Stimulated activated CD4-positive, alpha-beta T cell treated with anti-CD3 and anti-CD28 coated beads, Interleukin-15, amount 100 ng/mL, for 48 hours (primary cell): ENCODE measurements at places on chromosomes 13 and 19.
A peak's percentile ranks its signal among the peaks of the same experiment; 100 is the strongest.

GRCh38 chr13:44355621-44356020 is 18.0 kb upstream of the SERP2 start:
- no peak for DNase-seq

DNA sequence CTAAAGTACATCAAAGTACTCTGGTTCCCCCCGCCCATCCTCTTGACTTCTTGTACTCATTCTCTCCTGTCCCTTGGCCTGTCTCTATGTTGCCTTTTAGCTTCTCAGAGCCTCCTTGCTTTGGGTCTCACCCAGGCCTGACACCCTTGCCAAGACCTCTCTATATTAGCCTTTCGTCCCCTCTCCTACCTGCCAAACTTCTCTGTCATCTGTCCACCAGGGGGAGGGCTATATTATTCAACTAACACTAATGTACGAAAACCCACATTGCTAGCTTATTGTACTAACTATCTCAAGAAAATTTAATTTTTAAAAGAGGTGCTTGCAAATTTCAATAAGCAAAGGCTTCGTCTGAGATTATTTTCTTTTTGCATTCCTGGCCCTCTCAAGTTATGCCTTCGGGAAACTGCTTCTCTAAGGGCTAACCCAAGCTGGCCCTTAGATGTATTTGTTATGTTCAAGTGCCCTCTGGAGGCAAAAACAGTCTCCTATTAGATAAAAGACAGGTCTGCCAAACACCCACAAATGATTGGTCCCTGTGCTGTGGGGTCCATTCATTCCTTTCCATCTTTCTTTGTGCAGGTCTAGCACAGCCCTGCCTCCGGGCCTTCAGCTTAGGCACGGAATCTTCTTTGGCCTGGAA is 6.3 kb upstream of the MRPS31 start:
- no peak for DNase-seq

GRCh38 chr13:30607908-30608307 is 9.8 kb upstream of the USPL1 start:
- DNase-seq, result peak; percentile 24

DNA sequence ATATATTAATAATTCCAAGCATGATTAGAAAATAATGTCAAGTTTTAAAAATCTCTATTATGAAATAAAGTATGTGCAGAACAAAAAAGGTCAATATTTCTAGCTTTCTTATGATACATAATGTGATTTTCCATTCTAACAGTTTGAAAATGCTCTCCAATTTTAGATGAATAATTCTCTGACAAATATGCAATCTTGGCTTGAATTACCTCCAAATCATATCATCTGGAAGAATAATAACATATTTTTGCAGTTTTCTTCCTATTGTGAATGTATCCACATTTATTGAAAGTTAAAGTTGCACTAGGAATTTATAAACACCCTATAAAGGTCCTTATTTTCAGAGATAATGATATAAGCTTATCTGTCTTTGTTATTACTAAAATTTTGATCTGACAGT is 548.5 kb upstream of the SLC10A2 start:
- no peak for DNase-seq

DNA sequence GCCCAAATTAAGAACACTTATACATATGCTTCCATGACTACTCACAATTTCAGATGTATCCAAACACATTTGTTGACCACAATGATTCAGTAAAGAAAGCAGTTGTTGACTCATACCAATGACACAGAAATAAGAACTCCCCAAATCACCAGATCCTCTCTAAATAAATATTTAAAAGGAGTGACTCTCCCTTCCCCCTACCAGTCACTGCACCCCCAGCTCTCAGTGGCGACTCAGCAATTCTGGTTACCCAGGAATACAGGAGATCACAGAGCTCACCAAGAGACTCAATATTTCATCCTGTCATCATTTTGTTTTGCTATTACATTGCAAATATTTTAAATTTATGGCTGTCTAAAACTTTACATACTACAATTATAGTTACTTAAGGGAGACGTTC is 131.5 kb downstream of the RGCC start:
- DNase-seq, result peak; percentile 25

DNA sequence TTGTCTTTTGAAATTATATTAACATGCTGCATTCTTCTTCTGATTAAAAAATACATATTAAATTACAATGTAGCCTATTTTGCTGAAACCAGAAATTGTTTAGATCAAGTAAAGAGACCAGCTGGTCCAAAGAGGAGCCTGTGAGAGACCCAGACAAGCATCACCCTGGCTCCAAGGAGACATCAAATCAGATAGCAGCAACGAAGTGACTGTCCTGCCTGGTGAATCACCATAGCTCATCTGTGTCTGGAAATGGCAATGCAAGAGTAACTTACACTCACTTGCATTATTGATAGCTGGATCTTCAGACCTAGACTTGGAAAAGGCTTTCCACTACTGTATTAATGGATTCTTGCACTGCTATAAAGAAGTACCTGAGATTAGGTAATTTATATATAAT is 169.1 kb downstream of the KCTD12 start:
- no peak for DNase-seq

DNA sequence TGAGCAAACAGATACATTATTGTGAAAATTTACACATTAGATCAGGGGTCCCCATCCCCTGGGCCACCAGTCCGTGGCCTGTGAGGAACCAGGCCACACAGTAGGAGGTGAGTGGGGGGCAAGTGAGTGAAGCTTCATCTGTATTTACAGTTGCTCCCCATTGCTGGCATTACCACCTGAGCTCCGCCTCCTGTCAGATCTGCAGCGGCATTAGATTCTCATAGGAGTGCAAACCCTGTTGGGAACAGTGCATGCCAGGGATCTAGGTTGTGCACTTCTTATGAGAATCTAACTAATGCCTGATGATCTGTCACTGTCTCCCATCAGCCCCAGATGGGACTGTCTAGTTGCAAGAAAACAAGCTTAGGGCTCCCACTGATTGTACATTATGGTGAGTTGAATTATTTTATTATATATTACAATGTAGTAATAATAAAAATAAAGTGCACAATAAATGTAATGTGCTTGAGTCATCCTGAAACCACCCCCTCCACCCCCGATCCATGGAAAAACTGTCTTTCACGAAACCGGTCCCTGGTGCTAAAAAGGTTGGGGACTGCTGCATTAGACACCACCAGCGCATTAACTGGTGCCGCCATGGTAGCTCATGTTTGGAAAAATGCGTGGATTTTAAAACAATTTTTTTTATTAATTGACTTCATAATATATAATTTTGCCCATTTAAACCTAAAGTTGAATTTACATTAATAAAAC is 51.7 kb downstream of the DGKH start:
- no peak for DNase-seq

DNA sequence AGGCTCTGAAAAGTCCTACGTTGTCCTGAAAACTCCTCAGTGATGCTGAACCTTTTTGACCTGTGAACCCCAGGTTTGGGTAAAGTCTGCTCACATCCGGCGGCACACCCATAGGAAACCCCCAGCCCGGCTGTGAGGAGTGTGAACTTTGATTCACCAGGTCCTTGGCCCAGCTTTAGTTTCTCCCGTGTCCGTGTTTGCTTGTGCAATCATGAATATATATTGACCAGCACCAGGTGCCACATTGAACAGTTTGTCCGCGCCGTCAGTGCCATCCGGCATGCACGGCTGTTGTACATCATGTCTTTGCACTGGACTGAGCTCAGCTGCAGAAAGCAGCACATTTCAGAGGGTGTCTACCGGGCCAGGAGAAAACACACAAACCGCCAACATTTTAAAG is 45.3 kb downstream of the NFIC start:
- no peak for DNase-seq

- no peak for DNase-seq
Measured at GRCh38 chr13:107680115-107680514, 535.2 kb downstream of the LIG4 start.

- DNase-seq, result no peak
Measured at GRCh38 chr19:51456541-51457290, 1.5 kb downstream of the SIGLEC8 start.

DNA sequence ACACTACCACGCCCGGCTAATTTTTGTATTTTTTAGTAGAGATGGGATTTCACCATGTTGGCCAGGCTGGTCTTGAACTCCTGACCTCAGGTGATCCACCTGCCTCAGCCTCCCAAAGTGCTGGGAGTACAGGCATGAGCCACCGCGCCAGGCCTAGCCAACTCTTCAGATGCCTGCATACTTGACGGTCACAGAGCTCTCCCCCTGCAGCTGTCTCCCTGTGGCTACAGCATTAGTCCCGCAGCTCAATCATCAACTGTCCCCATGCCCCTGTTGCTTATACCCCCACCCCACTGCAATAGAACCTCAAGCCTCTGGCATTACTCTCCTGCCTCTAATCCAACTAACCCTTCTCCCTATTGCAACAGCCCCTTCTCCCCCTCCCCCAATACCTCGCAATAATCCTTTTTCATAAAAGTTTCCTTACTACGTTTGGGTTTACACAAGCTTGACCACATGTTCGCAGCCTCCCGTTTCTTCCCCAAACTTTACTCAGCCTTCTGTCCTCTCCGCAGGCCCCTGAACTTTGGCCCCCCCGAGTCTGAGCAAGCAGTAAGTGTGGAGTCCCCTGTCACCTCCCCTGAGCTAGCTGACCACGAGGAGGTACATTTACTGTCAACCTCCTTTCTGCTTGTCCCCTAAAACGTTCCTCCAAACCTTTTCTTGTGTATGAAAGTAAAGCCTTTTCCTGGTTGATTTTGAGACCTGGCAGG is 1.7 kb downstream of the ZNF77 start:
- no peak for DNase-seq

DNA sequence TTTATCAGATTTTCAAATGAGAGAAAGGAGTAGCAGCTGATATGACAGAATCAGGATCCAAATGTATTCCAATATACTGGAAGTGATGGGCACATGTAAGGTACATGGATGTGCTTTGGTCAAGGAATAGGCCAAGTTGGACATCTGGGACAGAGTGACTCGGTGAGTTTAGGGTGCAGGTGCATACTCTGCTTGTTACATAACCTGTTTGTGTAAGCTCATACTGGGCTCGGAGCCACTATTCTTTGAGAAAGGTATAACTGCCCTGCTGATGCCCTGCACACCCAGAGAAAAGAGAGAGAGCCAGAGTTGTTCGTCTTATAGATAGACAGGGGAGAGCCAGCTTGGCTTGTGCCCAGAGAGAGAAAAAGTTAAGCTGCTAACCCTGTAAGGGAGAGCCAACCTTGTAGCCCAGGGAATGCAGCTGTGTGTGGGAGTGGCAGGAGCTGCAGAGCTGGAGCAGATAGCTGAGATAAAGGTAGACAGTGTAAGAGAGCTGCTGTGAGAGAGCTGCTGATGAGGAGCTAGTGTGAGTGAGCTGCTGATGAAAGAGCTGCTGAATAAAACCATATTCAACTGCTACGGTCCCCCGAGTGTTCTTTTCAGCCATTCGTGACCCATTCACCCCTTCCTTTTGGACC is 40.7 kb upstream of the N4BP2L1 start:
- DNase-seq, result no peak

DNA sequence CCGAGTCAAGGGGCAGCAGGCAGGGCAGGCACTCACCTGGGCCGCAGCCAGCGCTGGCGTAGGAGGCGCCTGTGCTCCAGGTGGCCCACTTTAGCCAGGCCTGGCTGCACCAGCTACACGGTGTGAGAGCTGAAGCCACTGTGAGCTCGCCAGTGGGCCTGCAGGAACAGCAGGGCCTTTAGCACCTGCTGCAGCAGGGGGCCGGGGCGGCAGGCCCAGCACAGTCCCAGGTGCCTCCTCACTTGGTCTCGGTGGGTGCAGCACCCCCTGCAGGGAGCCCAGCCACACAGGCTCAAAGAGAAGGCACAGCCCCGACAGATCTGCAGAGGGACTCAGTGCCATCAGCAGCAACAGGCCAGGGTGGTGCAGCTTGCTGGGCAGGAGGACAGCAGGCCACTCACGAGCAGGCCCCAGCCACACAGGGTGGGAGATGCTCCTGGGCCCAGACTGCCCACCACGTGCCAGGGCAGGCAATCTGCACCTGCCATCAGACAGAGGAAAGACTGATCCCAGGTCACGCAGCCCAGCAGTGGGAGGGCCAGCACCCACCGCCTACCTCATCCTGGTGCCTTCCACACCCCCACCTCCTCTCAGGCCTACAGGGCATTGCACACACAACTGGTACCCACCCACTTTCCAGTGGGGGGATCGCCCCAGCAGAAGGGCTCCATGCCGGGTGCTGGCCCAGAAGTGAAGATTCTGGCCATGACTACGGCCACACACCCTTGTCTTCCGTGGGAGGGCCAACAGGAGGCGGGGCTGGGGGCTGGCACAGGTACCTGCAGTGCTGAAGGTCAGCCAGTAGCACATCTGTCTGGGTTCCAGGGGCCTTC is 15.8 kb downstream of the ARHGAP33 start:
- DNase-seq, result no peak

- no peak for DNase-seq
Measured at GRCh38 chr13:84686973-84687372, 804.7 kb upstream of the SLITRK1 start.

DNA sequence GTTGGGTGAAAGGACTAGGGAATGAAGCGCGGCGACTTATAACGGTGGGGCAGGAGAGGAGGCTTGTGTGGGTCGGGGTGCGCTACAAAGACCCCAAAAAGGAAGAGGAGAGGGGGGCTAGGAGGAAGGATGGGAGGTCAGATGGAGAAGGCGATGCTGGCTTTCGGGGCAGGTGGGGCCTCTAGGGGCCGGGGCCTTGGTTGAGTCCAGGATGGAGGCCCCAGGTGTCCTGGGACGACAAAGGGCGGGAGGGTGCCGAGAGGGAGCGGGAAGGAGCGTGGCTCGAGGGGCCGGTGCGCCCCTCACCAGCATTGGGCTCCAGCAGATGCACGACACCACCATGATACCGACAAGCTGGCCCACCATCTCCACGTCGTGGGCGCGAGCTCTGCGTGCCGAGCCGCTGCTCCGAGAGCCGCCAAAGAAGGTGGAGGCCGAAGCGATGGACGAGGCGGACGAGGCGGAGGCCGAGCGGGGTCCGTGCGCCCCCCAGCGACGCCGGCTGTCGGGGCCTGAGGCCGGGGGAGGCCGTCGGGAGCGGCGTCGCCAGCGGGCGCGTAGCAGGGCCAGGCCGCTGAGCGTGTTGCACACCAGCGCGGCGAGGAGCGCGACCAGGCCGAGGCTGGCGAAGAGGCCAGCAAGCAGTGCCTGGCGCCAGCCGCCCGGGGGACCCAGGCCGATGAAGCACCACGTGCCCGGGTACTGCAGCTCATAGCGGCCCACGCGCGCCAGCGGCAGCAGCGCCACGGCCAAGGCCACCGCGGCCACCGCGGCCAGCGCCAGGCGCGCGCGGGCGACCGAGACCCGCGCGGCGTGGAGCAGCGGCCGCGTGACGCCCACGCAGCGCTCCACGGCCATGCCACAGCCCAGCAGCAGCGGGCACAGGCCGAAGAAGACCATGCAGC is 1.8 kb downstream of the PTGER1 start:
- no peak for DNase-seq

GRCh38 chr13:80157261-80157932 is 183.5 kb downstream of the SPRY2 start:
- DNase-seq, result no peak

DNA sequence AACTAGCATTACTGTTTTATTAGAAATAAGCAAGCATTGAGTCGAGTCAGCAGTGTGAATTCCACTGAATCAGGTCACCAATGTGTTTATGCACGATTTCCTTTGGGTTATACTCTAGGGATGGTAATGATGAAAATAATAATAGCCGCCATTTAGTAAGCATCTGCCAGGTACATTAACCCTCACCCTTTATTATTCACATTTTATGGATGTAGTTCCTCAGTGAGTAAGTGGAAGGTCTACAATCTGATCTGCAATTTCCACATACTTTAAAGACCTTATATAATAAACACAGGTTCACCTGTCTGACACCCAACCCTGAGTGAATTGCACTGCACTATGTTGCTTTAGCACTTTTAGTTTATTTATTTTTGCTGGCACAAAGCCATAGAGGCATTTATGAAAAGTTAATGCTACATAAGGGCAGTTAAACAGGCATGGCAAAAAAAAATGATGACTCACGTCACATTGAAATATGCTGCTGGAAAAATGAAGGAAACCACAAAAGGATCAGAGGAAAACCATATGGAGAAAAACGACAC is 122.4 kb downstream of the TRPC4 start:
- DNase-seq, result no peak
